ENCODE measurements at places on chromosomes 7 and 10.

- DNase-seq, result no peak
These were observed 364.2 kb downstream of the AUTS2 start for GRCh38 chr7:69962186-69963065.

GRCh38 chr7:150900675-150901074 is 48.4 kb downstream of the AOC1 start:
- no peak for DNase-seq

- DNase-seq, result no peak
These were observed 32.5 kb downstream of the TRUB1 start for GRCh38 chr10:114970515-114970914.

DNA sequence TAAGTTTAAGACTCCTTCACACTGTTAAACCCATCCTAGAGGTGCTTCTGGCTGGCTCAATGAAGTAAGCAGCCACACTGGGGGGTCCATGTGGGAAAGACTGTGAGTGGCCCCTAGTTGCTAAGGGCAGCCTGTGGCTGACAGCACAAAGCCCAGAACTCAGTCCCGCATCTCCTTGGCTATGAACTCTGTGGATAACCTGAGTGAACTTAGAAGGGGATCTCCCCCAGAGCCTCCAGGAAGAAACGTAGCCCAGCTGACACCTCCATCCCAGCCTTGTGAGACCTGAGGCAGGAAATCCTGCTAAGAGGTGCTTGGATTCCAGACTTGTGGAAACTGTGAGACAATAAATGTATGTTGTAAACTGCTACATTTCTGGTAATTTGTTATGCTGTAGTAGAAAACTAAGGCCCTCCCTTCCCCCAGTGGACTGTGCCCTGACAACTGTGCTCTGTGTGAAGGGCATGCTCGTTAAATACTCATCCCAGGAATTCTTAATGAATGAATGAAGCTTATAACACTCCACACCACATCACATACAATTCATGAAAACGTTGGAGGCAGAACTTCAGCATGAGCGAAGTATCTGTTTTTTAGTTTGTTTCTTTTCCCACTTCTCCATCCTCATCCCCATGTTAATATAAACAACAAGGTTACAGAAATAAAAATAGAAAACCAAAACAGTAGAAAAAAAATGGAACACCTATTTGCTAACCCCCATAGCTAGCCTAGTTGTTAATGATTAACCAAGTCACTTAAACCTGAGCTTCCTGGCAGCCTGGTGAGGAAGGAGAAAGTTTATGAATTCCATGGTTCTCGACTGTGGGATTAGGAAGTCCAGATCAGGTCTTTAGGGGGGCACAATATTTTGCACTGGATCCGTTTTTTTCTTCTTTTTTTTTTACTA is 36.8 kb upstream of the AOAH start:
- no peak for DNase-seq

DNA sequence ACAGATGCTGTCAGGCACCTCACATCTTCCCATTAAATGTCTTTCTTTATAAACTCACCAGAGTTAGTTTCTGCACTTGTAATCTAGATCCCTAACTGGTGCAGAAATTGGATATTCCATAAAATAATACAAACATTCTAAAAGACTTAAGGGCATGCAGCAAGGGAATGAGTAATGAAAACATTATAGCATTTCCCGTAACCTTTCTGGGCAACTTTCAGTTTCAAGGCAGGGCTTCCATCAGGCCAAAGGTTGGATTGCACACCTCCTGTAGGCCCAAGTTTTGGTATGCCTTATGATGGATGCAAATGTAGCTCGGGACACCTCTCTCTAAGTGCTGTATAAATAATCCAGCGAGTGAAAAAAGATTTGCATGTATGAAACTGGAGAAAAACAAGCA is 129.9 kb upstream of the LYZL2 start:
- DNase-seq, result no peak

- no peak for DNase-seq
These were observed 108.3 kb downstream of the MAPK8 start for GRCh38 chr10:48414778-48415177.

- DNase-seq, result no peak
These were observed 141.7 kb upstream of the CCDC6 start for GRCh38 chr10:60048091-60048501.

- no peak for DNase-seq
These were observed 84.9 kb upstream of the TCERG1L start for GRCh38 chr10:131396121-131397050.

GRCh38 chr7:40371806-40372440 is 237.1 kb downstream of the SUGCT start:
- DNase-seq, result no peak

DNA sequence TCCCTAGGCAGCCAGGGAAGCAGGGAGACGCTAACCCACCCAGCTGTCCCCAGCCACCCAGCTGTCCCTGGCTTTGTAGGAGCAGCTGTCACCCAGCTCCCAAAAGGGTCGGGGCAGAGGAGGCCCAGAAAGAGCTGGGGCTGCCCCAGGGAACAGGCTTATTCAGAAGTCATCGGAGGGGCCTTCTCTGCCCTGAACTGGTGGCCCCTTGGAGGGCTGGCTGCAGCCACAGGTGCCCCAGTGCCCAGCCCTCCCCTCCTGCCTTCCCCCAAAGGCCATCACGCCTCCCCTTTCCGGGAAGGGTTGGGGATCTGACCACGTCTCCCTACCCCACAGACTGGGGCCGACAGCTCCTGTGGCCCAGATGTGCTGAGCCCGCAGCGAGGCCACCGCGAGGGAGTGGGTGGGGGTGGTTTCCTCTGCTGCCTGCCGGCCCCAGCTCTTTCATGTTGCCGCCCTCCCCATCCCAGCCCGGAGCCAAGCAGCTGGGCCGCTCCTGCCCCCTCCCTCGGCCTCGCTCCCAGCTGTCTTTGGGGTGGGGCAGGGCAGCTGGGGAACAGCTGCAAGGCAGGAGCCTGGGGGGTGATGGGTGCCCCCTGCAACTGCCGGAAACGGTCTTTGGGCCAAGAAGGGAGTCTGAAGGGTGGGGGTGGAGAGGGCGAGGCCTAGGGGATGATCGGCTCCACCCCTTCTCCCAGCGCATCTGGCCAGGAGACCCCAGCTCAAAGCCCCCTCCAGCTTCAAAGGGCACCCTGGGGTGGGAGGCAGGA is 16.8 kb downstream of the TRIM8 start:
- no peak for DNase-seq

- no peak for DNase-seq
These were observed 5.5 kb downstream of the ADRA2A start for GRCh38 chr10:111082102-111082975.

- DNase-seq, result no peak
These were observed 13.6 kb downstream of the PNLIPRP2 start for GRCh38 chr10:116634126-116634975.

- DNase-seq, result no peak
These were observed 36.1 kb upstream of the CUL1 start for GRCh38 chr7:148662646-148663045.

DNA sequence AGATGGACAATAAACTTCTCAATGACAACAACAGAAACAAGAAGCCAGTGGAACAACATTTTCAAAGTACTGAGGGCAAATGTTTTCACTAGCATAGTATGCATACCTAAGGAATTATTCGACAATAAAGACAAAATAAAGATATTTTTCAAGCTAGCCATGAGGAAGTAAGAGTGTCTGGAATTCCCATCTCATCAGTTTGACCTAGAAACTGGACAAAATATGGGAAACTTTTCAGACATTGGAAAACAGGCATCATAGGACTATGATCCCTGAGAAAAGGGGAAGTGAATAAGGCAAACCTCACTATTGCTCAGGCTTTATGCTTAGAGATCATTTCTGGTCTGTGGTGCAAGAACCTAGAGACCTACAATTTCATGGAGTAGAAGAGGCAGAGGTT is 86.3 kb downstream of the OAT start:
- no peak for DNase-seq

DNA sequence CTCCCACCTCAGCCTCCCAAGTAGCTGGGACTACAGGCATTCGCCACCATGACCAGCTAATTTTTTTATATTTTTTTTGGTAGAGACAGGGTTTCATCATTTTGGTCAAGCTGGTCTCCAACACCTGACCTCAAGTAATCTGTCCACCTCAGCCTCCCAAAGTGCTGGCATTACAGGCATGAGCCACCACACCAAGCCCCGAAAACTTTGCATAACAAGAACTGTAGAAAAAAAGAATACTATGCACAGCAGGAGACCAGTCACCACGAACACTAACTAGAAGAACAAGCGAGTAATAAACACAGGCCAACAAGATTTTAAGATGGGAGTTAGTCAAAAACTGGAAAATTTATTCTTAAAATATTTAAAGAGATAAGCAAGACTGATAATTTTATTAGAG is 447.0 kb downstream of the ETV1 start:
- no peak for DNase-seq

GRCh38 chr7:63093481-63093880 is 905.2 kb upstream of the ZNF722 start:
- no peak for DNase-seq

DNA sequence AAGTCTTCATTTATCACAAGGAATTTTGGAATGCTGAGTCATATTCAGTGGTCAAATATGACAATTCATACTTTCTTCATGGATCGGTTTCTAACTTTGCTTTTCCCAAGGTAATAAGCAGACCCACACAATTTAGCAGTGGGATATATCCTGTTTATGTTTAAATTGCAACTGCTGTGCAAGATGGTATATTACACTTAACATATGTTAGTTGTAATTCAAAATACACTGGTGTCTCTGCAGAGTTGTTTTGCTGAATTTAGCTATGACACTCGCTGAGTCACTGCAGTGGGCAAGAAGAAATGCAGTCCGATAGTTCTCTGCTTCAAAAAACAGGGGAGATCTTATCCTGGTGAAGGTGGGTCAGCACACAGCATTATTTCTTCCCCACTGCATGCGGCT is 194.8 kb upstream of the PTN start:
- no peak for DNase-seq

GRCh38 chr7:45576249-45576929 is 2.2 kb downstream of the ADCY1 start:
- DNase-seq, result no peak

GRCh38 chr10:32340596-32341180 is 6.3 kb downstream of the EPC1 start:
- no peak for DNase-seq

- DNase-seq, result no peak
These were observed 4.2 kb upstream of the HOXA7 start for GRCh38 chr7:27160546-27161213.

- no peak for DNase-seq
These were observed 842.5 kb downstream of the GRID1 start for GRCh38 chr10:85524001-85524666.

- DNase-seq, result no peak
These were observed 118.8 kb downstream of the EBF3 start for GRCh38 chr10:129845111-129845753.

DNA sequence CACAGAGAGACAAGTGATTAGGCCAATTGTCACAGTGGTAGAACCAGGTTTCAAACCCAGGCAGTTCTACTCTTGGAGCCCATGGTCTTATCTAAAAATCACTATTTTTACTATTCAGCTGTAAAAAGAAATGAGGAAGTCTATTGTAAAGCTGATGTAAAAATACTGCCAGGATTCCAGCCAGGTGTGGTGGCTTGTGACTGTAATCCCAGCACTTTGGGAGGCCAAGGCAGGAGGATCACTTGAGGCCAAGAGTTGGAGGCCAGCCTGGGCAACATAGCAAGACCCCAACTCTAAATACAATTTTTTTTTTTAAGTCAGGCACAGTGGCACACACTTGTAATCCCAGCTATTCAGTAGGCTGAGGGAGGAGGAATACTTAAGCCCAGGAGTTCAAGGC is 40.4 kb downstream of the HIP1 start:
- no peak for DNase-seq

GRCh38 chr7:69932034-69932628 is 333.9 kb downstream of the AUTS2 start:
- no peak for DNase-seq

GRCh38 chr10:32972460-32972859 is 14.4 kb upstream of the ITGB1 start:
- no peak for DNase-seq

DNA sequence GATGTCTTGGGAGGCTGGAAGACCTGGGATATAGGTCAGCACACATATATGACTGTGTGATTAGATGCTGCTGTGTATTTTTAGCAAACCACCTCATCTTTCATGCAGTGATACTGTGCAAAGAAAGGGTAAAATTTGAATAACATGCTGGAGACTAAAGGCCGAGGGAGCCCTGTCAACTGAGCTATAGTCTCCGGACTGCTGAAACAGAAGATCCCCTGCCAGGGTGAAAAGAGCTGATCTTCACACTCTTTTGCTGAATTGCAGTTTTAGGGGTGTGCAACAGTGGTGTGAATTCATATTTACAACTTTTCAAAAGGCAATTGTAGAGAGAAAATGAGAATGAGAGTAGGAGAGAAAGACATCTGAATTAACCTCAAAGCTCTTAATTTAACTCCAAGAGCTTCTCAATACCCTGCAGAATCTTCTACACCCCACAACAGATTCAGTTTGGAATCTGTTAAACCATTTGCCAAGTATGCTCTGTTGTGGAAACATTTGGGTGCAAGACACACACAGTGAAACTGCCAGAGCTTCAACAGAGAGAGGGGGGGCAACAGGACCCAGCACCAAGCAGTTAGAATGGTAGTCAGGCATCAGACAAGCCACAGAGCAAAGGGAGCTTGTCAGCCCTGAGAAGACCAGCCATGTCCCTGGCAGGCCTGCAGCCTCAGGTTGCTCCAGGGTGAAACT is 190.1 kb upstream of the STK17A start:
- no peak for DNase-seq

- DNase-seq, result no peak
These were observed 20.4 kb upstream of the HIPK2 start for GRCh38 chr7:139798221-139798620.

GRCh38 chr7:106080300-106080987 is 31.7 kb downstream of the SYPL1 start:
- DNase-seq, result no peak

DNA sequence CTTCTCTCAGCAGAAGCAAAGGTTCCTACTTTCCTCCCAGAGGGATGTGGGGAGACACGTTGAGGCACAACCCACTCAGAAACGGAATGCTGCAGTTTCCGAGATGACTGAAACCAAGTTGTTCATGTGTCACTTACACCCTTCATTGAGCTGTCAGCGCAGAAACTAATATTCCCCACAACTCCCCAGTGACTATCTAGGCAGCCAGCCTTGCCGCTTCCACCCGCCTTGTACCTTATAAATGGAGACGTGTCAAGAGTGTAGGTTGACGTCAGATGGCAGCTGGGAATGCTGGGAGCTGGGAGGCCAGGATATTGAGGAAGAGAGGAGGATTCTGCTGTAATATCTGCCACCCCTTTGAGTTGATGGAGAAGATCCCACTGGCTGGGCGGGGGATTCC is 15.1 kb downstream of the GPR26 start:
- no peak for DNase-seq

DNA sequence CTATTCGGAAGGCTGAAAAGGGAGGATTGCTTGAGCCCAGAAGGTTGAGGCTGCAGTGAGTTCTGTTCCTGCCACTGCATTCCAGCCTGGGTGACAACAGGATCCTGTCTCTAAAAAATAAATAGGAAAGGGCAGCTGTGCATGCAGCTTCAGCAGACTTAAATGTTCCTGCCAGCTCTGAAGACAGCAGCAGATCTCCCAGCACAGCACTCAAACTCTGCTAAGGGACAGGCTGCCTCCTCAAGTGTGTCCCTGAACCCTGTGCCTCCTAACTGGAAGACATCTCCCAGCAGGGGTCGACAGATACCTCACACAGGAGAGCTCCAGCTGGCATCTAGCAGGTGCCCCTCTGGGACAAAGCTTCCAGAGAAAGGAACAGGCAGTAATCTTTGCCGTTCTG is 117.9 kb downstream of the CXCL12 start:
- no peak for DNase-seq
